ENCODE measurements at places on chromosomes 4 and X. TPM values are rescaled to one million over a fixed set of nuclear protein-coding genes. Genes with fewer than 3 reads are reported as not detected.

The HTN3 gene
- not detected for total RNA-seq

The PNMA3 gene
- total RNA-seq = 1.4 TPM

DNA sequence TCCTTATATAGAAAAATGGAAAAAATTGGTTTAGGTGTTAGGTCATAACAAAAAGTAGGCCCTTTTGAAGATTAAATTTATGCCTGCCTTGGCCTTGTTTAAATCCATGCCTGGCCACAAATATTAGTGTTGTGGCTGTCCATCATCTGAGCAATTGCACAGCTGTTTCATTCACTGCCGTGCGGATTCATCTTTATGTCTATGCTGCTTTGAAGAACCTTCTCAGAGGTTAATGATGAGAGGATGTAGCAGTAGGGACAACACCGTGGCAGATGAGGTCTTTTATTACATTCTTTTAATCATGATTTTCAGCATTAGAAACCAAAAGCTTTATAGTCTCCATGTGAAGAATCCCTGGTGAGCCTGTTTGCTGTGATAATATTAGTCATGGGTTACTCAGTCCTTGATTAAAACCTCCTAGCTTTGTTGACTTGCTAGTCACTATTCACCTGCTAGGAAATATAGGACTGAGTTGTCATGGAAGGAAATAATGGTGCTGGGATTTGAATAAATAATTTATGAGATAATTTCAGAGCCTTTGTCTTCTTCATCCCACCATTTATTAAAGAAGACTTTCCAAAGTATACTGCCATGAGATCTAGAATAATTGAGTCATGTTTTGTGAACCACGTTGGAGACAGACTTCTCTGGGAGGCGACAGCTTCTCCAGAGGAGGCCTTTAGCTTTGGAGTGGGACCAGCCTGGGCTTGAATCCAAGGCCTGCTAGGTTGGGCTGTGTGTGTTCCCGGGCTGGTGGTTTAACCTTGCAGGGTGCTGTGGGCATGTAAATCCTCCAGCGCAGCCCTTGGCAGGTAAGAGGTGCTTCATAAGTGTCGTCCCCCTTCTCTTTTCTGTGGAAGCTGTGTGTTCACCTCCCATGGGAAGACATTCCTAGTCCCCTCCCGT, 53.5 kb downstream of the PTTG2 start:
- no peak for DNase-seq

DNA sequence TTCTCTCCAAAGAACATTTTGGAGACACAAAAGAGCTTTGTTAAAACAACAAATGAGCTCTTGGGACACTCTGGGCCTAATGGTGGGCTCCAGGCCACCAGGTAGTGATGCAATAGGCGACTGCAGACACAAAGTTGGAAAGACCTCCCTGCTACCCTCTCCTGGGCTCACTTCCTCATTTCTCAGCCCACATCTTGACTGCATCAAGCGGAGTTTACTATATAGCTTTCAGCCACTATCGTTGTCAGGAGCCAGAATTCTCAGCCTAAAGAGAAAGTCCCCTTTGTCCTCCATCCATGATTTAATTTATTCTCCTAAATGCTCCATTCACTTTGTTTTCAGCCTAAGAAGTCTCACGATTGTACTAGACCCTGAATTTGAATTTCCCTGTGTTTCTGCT, 114.9 kb downstream of the EFHC2 start:
- no peak for DNase-seq

- DNase-seq = no peak
These were observed 1.1 kb upstream of the ABLIM2 start for GRCh38 chr4:8159537-8160232.

DNA sequence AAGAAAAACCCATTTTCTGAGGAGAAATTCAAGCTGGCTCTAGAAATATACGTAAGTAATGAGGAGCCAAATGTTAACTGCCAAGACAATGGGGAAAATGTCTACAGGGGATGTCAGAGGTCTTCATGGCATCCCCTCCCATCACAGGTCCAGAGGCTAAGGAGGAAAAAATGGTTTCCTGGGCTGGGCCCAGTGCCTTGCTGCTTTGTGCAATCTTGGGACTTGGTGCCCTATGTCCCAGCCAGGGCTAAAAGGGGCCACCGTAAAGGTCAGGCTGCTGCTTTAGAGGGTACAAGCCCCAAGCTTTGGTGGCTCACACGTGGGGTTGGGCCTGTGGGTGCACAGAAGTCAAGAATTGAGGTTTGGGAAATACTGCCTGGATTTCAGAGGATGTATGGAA, 17.2 kb upstream of the IGFBP7 start:
- DNase-seq = no peak

DNA sequence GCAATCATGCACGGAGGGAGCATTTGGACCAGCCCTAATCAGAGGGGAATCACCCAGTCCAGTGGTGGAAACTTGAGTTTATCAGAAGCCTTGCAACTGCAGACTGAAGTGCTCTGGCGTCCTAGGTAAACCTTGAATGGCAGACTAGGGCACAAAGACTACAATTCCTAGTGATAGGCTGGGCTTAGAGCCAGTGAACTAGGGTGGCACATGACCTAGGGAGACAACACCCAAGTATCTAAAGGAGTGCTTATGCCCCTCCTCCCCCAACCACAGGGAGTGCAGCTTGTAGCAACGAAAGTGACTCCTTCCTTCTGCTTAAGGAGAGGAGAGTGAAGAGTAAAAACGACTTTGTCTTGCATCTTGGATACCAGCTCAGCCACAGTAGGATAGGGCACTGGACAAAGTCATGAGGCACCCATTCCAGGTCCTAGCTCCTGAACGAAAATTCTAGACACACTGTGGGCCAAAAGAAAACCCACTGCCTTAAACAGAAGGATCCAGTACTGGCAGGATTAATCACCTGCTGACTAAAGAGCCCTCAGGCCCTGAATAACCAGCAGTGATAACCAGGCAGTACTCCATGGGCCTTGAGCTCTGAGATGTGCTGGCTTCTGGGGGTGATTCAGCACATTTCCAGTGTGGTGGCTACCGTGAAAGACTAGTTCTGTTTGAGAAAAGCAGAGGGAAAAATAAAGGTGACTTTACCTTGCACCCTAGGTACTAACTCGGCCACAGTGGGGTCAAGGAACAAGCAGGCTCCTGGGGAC, 58.7 kb upstream of the STARD8 start:
- no peak for DNase-seq

DNA sequence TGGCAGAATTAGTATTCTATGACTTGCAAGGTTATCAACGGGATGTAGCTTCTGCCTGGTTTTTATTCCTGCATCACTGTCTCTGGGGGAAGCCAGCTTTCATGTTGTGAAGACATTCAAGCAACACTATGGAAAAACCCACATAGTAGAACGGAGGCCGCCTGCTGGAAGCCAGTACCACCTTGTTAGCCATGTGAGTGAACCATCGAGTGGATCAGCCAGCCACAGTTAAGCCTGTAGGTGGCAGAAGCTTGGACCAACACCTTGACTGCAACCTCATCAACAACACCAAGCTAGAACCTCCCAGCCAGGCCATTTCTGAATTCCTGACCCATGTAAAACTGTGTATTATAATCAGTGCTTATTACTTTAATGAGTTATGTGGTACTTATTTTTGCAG, 538.2 kb downstream of the KCNIP4 start:
- no peak for DNase-seq

DNA sequence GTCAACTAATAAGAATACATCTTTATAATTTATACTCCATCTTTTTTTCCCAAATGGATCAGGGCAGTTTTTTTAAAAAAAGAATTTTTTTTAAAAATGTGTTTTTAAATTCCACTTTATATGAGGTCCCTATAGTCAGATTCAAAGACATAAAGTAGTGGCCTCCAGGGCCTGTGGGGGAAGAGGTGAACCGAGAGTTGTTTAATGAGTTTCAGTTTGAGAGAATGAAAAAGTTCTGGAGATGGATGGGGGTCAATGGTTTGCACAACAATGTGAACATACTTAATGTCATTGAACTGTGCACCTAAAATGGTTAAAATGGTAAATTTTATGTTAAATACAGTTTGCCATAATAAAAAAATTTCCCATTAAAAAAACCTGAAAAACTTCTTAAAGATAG, 53.8 kb downstream of the ZNF827 start:
- DNase-seq = no peak

- DNase-seq = no peak
These were observed 210.7 kb downstream of the MAML3 start for GRCh38 chr4:139943277-139943676.

GRCh38 chr4:74541667-74542066, 96.7 kb downstream of the AREG start:
- DNase-seq = no peak

- no peak for DNase-seq
These were observed 56.2 kb upstream of the CCDC160 start for GRCh38 chrX:134180601-134181274.

Measured in activated CD4-positive, alpha-beta T cell treated with anti-CD3 and anti-CD28 coated beads, Interleukin-2, amount 10 ng/mL, durations not matched to agents 7 days and 5 days (primary cell).